Esophagus muscularis mucosa (tissue), 4 donors: ENCODE measurements at places on chromosomes 4 and X. TPM values are rescaled to one million over a fixed set of nuclear protein-coding genes. Genes with fewer than 3 reads are reported as not detected.

- H3K27ac ChIP-seq: no peak overlapping the region
- H3K36me3 ChIP-seq: no peaks in the 10 kb centered on the region
- no peak for DNase-seq
- H3K4me1 ChIP-seq: no peaks in the 10 kb centered on the region
- H3K27me3 ChIP-seq: no peaks in the 10 kb centered on the region
These were observed 77.0 kb upstream of the PGRMC2 start for GRCh38 chr4:128364565-128364964.

GRCh38 chr4:150818661-150819060 lies 196.4 kb downstream of the LRBA start:
- no peaks in the 10 kb centered on the region for H3K4me1 ChIP-seq
- DNase-seq: no peak
- no peaks in the 10 kb centered on the region for H3K27me3 ChIP-seq
- H3K36me3 ChIP-seq: no peaks in the 10 kb centered on the region
- H3K27ac ChIP-seq: no peak overlapping the region

The WAS gene
- total RNA-seq: 3.2 TPM

- no peaks in the 10 kb centered on the region for H3K36me3 ChIP-seq
- no peaks in the 10 kb centered on the region for H3K27me3 ChIP-seq
- H3K4me1 ChIP-seq: no peaks in the 10 kb centered on the region
- DNase-seq: no peak
These were observed 58.2 kb upstream of the GPRIN3 start for GRCh38 chr4:89365776-89366175.

DNA sequence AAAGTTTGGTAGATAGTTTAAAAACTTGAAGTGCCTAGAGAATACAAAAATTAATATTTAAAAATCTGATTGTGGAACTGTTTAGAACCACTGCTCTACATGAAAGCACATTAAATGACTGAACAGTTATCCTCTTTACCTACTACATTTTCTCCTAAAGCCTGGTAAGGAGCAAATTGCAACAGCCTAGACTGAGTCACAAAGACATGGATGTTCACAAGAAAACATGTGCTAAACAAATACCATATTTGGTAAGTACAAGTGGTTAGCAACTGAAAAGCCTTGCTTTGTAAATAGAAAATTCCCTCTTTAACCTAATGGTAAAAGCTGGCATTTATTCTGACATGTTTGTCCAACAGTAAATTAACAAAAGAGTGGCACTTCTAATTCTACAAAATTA lies 203.1 kb downstream of the FBXO8 start:
- no peak overlapping the region for H3K27ac ChIP-seq
- no peaks in the 10 kb centered on the region for H3K27me3 ChIP-seq
- no peak for DNase-seq
- H3K4me3 ChIP-seq: no peak overlapping the region
- H3K36me3 ChIP-seq: no peaks in the 10 kb centered on the region

DNA sequence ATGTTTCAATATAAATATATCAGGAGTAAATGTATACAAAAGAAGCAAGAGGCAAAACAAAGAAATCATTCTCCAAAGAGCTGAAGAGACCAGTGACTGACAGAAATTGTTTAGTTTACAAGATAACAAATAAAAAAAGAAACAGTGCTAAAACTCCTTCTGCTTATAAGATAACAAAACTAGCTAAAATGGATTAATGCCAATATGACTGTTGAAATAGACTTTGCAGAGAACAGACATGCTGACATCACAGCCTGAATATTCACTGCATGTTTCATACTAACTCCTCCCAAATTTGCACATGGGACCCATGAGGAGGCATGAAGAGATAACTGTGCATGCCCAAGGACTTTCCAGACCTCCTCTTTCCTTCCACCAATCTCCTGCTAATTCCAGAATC lies 6.2 kb upstream of the GABRA4 start:
- no peak for DNase-seq
- no peaks in the 10 kb centered on the region for H3K27me3 ChIP-seq
- no peaks in the 10 kb centered on the region for H3K36me3 ChIP-seq
- H3K4me3 ChIP-seq: no peak overlapping the region

The EGF gene
- total RNA-seq: 2.7 TPM

DNA sequence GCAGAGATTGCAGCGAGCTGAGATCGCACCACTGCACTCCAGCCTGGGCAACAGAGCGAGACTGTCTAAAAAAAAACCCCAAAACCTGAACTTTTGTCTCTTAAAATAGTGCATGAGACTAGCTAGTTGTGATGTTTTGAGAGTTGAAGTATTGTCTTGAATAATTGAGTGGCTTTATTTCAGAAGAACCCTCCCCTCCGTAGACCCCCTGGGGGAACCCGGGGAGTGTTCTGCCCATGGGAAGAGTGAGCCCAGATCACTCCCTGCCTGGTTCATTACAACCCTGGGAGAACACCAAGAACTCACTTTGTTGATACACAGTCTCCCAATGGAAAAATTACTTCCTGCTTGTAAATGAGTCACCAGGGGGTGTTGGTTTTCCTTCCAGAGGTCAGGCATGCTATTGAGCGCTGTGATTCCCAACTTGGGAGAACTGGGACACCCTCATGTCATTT lies 65.3 kb upstream of the SHISA3 start:
- H3K27me3 ChIP-seq: no peaks in the 10 kb centered on the region
- H3K4me1 ChIP-seq: peaks cover 3% of the 10 kb centered on the region
- DNase-seq: no peak
- no peak overlapping the region for H3K27ac ChIP-seq
- H3K36me3 ChIP-seq: no peaks in the 10 kb centered on the region

DNA sequence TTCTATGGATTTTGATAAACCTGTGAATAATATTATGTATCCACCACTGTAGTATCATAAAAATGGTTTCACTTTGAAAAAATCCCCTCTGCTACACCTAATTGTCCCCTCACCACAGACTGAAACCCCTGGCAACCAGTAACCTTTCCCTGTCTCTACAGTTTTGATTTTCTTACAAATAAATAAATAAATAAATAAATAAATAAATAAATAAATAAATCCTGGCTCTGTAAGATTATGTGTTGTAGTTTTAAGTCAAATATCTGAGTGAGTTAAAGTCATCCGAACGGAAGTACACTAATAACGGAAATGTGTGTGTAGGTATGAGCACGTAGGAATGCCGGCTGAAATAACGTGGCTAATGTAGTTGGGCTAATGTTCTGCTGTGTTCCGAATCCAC lies 641.5 kb downstream of the GABRG1 start:
- H3K27ac ChIP-seq: no peak overlapping the region
- no peak for DNase-seq
- no peaks in the 10 kb centered on the region for H3K36me3 ChIP-seq
- H3K4me3 ChIP-seq: no peak overlapping the region

DNA sequence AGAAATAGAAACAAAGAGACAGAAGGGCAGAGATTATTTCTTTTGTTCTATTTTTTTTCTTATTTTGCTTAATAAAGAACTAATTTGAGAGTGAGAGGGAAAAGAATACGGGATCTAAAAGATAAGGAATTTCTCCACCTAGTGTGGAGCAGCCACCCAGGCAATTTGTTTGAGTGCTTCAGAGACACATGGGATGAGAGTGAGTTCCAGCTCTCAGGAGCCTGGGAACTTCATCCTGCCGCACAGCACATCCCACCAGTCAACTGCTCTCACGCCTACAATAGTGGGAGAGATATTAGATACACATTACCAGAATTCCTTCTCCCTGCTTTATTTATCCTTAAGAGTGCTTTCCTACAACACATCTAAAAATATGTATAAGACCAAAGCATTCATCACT lies 946.4 kb downstream of the PDHA2 start:
- no peak overlapping the region for H3K27ac ChIP-seq
- H3K36me3 ChIP-seq: no peaks in the 10 kb centered on the region
- no peak overlapping the region for H3K4me3 ChIP-seq
- no peak for DNase-seq
- H3K27me3 ChIP-seq: no peaks in the 10 kb centered on the region
